ENCODE measurements at places on chromosomes 2 and 18. TPM values are rescaled to one million over a fixed set of nuclear protein-coding genes. Genes with fewer than 3 reads are reported as not detected.

The SCN2A gene
- total RNA-seq = 0.89 TPM

The STK11IP gene
- 25.6 TPM for total RNA-seq

The FEV gene
- total RNA-seq = not detected

The SPDYA gene
- not detected for total RNA-seq
